ENCODE measurements at places on chromosomes 2 and 18. TPM values are rescaled to one million over a fixed set of nuclear protein-coding genes. Genes with fewer than 3 reads are reported as not detected.

Gene CLHC1
- total RNA-seq = 24.7 TPM

Gene CCDC148
- 10.7 TPM for total RNA-seq

Gene SERPINB3
- total RNA-seq = not detected

DNA sequence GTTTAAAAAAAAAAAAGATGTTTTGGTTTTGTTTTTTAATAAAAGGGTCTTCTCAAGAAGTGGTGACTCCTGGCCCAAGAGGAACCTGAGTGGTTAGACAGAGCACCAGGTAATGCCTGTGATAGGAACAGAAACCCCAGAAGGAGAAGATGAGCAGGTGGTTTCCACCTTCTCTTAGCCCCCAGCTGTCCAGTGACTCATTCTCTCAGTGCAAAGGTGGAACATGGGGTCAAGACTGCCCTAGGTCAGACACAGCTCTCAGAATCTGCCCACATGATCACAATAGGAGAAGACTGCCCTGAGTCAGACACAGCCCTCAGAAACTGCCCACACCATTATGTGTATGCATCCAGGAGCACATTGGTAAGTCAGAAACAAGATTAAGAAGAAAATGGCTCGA, 61.8 kb downstream of the TBC1D8 start:
- H3K4me1 ChIP-seq = no peaks in the 10 kb centered on the region
- H3K27ac ChIP-seq = no peak overlapping the region
- H3K27me3 ChIP-seq = no peaks in the 10 kb centered on the region
- DNase-seq = no peak
- H3K36me3 ChIP-seq = no peaks in the 10 kb centered on the region

- H3K4me3 ChIP-seq = no peak overlapping the region
- no peaks in the 10 kb centered on the region for H3K27me3 ChIP-seq
- no peak overlapping the region for H3K27ac ChIP-seq
- no peak for DNase-seq
Measured at GRCh38 chr2:240350696-240351087, 84.8 kb upstream of the GPC1 start.

GRCh38 chr2:69381337-69381737, 5.7 kb downstream of the GFPT1 start:
- no peaks in the 10 kb centered on the region for H3K27me3 ChIP-seq
- DNase-seq = no peak
- no peaks in the 10 kb centered on the region for H3K36me3 ChIP-seq
- H3K4me3 ChIP-seq = no peak overlapping the region
- no peak overlapping the region for H3K27ac ChIP-seq

DNA sequence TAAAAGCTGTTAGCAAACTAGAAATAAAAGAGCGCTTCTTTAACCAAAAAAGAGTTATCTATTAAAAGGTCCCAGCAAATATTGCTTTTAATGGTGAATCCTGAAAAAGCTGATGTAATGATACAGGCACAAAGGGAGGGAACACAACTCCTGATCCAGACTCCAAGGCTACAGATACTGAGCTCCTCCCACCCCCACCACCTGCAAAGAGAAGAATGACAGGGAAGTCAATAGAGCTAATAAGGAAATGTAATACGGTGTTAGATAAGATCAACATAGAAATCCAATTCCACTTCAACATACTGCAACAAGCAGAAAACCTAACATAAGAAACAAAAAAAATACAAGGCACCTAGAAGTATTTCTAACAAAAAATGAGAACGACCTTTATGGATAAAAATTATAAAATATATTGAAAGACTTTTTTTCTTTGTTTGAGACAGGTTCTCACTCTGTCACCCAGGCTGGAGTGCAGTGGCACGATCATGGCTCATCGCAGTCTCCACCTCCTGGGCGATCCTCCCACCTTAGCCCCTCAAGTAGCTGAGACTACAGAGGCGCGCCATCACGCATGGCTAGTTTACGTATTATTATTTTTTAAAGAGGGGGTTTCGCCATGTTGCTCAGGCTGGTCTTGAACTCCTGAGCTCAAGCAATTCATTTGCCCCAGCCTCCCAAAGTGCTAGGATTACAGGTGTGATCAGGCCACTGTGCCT, 192.2 kb downstream of the HDAC4 start:
- no peaks in the 10 kb centered on the region for H3K36me3 ChIP-seq
- no peaks in the 10 kb centered on the region for H3K27me3 ChIP-seq
- no peaks in the 10 kb centered on the region for H3K4me1 ChIP-seq
- no peak overlapping the region for H3K4me3 ChIP-seq
- H3K27ac ChIP-seq = no peak overlapping the region

Measured in thyroid gland (tissue), 4 donors.